ENCODE measurements at places on chromosomes 1 and 21.

DNA sequence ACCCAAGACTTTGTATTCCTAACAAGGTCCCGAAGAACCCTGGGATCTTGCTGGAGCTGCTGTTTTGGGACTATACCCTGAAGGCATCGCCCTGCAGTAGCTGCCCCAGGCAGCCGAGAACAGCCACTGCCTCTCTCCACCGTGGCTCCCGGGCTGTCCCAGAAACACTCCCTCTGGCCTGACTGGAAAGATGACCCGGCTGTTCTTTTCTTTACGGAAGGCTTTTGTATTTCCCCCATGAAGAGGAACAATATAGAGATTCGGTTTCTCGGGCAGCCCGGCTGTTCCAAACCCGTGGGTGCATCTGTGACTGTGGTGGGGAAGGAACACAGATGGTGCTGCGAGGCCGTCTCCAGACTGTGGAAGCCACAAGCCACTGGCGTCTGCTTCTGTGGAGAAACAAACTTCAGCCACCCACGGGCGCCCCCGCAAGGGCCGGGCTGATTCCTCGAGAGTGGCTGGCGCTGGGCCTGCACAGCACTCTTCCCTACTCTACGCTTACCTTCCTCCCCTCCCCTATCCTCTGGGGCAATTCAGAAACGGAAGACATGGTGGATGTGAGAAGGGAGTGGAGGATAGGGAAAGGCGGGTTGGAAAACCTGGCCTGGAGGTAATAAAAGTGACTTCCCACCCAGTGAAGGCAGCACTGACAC lies 33.7 kb upstream of the VASH2 start:
- no peak for DNase-seq

DNA sequence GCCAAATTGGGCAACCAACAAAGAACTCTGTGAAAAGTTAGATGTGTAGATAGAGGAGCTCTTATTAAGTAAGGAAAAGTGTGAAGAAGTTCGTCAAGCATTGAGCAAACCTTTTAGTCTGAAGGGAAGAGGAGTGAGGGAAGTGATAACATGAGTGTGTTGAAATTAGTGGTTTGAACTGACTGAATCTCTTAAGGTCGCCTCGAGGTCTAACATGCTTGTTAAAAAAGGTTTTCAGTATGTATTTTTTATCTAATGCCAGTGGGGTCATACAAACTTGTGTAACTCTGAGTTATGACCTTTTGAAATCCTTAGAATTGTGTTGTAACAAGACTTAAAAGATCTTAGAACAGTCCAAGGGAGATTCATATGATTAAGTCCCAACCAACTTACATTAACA lies 34.1 kb downstream of the SOAT1 start:
- no peak for DNase-seq

DNA sequence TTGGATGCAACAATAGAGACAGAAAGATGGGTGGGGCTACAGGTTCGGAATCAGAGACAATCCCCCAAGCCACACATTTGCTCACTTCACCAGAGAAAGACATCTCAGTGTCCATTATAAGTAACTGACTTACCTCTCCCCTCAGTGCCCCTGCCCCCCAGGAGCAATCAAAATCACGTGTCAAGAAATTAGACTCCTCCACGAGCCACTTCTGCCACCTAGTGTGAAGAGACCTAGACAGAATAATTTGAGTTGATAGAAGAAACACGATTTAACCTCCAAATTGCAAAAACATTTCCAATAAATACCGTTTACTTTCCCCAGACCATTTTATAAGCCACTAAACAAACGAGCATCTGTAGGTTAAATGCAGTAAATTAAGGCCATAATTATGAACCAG lies 123.2 kb downstream of the SLC30A10 start:
- DNase-seq, result no peak

DNA sequence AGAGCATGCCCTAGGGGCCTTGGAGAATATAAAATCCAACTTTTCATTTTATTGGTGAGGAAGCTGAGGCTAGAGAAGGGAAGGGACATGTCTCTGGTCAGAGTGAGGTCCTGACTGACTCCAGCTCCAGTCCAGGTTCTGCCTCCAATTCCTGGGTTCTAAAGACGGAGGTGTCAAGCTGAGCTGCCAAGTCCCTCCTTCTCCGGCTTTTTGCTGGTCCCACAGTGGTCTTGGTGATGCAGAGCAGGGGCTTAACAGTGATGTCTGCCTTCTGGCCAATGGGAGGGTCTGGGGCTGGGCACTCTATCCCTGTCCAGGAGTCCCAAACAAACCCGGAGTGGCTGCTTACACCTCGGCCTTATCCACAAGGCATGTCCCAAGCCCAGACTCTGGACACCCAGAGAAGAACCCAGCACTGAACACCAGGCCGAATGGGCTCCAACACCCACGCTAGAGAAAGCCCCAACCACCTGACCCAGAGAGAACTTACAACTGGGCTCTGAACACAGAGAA lies 104.8 kb downstream of the EBNA1BP2 start:
- no peak for DNase-seq

DNA sequence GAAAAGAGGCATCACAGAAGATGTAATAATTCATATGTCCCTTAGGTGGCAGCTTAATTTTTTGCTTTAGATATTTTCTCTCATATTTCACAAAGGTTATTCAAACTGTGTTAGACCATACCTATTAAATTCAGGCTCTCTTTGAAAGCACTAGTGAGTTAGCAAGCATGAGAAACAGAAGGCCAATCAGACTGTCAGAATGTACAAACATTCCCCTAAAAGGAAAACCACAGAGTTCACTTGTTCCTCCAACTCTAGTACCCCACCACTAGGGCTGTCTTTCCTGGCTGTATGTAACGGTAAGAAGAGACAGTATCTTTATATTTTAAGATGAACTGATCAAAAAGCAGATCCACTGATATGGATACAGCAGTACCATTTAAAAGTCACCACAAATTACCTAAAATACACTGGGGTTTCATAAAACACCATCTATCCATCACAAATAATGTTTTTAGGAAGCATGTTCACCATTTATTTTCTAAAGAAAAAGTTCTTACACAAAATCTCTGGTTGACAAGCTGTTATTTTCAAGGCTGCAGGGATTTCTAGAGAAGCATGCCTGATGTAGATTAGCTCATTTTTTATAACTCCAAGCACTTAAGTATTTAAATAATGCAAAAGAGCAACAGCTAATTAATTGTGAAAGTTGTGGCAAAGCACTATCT lies 1.8 kb downstream of the ARPC5 start:
- DNase-seq, result no peak

DNA sequence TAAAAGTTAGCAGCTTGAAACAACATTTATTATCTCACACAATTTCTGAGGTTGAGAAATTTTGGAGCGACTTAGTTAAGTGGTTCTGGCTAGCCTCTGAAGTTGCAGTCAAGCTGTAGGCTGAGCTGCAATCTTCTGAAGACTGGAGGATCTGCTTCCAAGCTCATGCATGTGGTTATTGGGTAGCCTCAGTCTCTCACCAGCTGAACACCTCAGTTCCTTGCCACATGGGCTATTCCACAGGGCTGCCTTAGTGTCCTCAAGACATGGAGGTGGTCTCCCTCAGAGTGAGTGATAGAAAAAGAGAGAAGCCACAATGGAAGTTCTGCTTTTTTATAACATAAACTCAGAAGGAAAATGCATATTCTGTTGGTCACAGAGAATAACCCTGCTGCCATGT lies 92.0 kb upstream of the CAMK1G start:
- DNase-seq, result no peak

DNA sequence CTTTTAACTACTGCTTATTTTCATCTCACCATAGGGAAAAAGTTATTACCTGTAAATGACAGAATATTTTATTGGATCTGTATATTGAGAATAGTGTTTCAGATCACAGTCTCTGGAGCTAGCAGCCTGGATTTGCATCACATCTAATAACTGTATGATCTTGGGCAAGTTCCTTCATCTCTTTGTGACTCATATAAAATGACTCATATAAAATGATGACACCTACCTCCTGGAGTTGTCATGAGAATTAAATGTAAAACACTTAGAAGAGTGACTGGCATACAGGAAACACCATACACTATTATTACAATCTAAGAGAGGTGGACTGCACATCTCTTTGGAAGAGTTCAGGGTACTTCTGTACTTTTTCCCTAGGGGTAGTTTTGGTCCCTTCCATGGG lies 421.3 kb downstream of the NEGR1 start:
- DNase-seq, result no peak

- DNase-seq, result no peak
Observed at GRCh38 chr1:42006836-42007235, 88.1 kb upstream of the HIVEP3 start.

- no peak for DNase-seq
Observed at GRCh38 chr1:18901147-18901951, 1.0 kb downstream of the ALDH4A1 start.

DNA sequence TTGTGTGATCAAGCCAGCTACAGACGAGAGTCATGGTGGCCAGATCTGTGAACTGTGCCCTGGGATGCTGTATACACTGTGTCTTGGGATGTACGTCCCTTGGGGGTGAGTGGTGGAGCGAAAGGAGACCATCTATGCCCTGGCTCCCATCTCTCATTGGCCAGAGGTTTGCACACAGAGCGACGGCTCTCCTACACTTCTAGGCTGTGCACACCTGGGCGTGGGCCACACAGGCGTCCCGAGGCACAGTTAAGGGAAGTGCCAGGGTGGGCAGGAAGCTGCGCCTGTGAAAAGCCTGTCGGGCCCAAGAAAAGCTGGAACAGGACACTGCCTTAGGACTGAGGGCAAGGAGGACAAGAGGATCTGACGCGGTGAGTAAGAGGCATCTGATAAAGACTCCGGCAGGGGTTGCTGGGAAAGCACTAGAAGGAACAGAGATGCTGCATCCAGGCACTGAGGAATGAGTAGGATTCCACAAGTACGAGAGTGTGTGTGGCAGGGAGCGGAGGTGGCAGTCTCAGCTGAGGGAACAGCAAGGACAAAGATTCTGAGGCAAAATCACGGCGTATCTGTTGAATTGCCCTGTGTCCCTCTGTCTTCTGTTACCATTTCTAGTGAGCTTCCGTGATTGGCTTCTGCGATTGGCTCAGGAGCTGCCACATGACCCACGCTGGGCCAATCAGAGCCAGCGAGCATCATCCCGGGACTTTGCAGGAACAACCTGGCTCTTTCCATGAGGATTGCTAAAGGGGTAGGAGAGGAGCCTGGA lies 67.9 kb upstream of the ZBTB40 start:
- DNase-seq, result no peak

DNA sequence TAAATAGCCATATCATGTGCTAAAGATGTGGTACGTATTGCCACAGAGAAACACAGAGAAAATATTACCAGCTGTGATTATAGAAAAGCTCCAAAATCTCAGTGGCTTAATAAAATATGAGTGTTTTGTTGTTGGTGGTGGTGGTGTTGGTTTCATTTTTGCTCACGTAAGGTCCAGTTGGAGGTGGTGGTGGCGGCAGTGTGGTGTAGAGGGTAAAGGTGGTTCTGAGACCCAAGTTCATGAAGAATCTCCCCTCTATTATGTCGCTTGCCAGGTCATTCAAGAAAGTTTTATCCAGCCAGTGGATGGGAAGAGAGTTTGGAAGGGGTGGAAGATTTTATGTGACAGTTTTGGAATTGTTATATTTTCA lies 217.6 kb upstream of the SAMSN1 start:
- DNase-seq, result no peak

- DNase-seq, result no peak
Observed at GRCh38 chr1:201739080-201739479, 89.9 kb upstream of the IPO9 start.

DNA sequence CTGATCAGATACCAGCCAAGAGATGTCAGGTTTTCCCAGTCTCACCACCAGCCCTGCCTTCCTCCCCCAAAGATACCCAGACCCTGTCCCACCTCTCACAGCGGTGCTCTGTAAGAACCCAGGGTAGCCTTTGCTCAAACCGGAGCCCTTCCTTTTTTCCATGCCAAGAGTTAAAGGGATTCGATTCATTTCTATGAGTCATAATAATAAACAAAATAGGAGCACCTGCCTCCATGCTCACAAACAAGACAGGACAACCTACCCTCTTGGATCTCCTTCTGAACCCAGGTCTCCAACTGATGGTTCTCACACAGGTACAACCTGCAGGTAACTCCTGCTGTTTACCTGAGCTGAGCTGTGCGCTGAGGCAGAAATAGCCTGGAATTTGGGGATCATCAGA lies 5.9 kb upstream of the ATP1A2 start:
- DNase-seq, result no peak

GRCh38 chr1:76144247-76144646 lies 69.7 kb downstream of the ST6GALNAC3 start:
- DNase-seq, result no peak

DNA sequence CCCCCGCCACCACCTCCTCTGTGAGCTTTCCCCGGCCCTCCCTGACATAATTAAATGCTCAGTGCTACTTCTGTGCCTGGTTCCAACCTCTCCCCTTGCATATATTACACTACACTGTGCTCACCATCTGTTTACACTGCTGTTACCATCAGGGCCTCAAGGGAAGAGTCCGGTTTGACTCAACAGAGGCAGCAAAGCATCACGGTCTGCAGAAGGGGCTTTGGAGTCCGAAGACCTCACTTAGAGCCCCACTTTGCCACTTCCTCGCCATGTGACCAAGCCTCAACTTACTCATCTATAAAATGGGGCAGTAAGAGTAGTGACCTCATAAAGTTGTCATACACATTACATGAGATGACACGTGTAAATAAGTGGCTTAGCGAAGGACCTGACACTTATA lies 27.4 kb downstream of the KCNN3 start:
- no peak for DNase-seq

DNA sequence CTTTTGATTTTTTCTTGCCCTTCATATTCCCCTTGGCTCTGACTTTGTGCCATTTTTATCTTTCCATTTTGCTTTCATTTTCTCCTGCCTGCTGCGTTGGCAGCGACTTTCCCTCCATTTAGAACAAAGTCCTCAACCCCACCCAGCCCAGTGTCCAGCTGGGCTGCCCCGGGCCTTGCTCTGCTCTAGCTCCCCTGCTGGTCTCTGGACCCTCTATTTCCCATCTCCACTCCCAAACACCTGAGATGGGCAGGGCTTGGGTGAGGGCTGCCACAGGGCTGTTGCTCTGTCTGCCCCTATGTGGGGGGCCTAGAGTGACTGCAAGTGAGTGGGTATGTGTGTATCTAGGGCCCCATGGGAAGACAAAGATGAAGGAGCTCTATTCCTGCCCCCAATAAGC lies 7.3 kb upstream of the ADAM15 start:
- DNase-seq, result no peak

DNA sequence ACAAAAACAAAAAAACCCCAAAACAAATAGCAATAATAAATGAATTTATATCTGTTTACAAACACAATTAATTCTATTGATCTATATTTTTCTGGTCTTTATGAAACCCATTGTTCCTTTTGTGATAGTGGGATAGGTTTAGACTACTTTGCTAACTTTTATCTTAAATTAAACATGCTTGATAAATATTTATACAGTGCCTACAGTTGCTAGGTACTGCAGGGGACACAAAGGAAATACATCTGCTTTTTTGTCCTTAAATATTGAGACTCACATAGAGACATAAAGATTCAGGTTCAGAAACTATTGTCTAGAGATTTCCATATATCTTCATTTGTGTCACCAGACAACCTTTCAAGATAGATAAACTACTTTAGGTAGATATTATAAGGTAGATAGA lies 8.5 kb upstream of the DNAH14 start:
- no peak for DNase-seq

GRCh38 chr21:44424608-44425306 lies 30.6 kb upstream of the LRRC3 start:
- DNase-seq, result peak; percentile 54

Measured in suprapubic skin (tissue), 4 donors.